ENCODE measurements at places on chromosomes 7 and 10. TPM values are rescaled to one million over a fixed set of nuclear protein-coding genes. Genes with fewer than 3 reads are reported as not detected.

- no peak for DNase-seq
Observed at GRCh38 chr10:77010430-77010829, 627.2 kb downstream of the KCNMA1 start.

DNA sequence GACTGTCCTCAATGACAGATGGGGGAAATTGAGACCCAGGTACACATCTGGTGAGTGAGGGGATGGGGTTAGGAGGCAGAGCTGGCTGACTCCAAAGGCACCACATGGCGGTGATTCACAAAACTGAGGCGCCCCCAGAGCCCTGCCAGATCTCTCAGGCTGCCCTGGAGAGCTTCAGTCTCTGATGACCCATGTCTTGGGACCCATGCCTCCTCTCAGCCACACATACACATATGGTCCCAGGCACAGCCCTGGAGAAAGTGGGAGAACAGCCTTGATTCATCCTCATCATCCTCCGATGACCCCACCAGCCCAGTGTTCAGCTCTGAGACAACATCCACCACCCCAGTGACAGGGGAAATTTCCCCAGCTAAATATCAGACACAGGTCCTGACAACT, 426.0 kb downstream of the RPS24 start:
- no peak for DNase-seq

P4HA1 gene
- total RNA-seq: 85.1 TPM

DNA sequence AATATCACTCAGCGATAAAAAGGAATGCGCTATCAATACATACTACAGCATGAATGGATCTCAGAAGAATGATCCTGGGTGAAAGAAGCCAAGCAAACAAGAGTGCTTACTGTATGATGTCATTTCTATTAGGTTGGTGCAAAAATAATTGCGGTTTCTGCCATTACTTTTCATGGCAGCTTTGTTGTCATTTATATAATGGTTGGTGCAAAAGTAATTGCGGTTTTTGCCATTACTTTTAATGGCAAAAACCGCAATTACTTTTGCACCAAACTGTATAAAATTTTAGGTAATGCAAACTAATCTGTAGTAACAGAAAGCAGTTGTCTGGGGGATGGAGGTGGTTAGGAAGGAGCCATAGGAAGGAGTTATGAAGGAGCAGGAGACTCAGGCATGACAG, 318.3 kb upstream of the ZMIZ1 start:
- no peak for DNase-seq

DNA sequence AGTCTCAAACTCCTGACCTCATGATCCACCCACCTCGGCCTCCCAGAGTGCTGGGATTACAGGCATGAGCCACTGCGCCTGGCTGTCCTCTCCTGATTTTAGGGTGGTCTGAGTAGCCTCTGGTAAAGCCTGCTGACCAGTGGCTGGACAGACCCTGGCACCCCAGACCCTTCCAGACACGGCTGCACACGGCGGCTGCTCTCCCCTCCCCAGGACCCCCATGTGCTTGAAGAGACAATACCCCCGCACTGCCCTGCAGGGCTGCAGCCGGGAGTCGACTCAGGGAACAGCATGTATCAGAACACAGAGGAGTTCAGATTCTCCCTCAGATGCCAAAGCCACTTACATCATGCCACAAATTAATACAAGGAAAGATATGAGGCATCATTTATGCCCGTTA, 58.3 kb upstream of the CFAP46 start:
- DNase-seq: no peak

DNA sequence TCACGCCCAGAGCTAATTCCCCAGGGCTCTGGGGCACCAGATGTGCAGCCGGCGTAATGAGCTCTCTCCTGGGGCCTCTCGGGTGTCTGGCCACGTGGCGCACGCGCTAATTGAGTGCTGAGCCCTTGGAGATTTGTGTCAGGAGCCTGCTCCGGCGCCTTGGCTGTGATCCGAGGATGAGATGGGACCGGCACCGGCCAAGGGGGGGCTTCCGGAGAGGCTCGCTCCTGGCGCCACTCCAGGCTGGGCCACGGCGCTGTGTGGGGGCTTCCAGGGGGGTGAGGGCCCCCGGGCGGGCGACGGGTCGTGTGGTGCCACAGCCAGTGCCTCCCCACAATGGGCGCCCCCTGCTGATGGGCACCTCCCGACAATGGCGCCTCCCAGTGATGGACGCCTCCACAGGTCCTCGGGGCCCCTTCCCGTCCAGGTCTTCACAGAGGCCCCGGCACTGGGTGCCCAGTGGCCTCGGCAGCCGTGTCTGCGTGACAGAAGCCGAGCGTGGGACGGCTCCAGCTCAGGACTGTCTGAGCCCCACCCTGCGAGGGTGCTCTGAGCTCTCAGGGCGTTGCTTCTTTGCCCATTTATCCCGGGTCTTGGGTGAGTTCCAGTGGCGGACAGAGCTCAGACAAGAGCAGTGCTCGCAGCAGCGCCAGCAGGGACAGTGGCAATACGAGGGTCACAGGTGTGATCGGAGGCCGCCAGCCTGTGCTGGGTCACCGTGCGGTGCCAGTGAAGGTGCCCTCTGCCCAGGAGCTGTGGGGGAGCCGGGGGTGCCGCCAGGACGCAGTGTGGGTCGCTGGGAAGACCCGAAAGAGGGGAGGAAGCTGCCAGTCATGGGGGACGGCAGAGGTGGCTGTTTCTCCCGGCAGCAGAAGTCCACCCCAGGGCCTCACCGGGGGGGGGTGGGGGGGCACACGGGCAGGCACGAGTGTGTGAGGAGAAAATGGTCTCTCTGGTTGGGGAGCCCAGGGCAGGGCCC, 8.2 kb upstream of the NKX6-2 start:
- DNase-seq: no peak

GRCh38 chr10:59279476-59279875, 82.9 kb downstream of the FAM13C start:
- no peak for DNase-seq

PHF14 gene
- 25.8 TPM for total RNA-seq

PHYH gene
- 62.1 TPM for total RNA-seq

GRCh38 chr7:129959471-129960203, 6.9 kb upstream of the UBE2H start:
- DNase-seq: no peak

LIPK gene
- total RNA-seq: not detected

DNA sequence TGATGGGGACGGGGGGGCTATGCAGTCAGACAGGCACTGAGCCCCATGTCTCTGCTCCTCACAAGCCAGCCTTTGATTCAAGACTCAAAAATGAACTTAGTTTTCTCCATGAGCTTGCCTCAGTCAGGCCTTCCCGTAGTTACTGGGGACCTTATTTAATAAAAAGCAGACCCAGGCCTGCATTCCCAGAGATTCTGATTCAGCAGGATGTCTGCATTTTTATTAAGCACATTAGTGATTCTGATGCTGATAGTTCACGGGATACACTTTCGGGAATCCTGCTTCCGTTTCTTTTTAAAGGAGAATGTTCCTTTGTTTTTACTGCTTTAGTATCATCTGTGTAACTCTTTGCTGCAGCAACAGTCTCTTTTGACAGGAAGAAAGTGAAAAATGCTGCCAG, 28.3 kb upstream of the PLPP4 start:
- DNase-seq: no peak

TRA2A gene
- 83.3 TPM for total RNA-seq

- no peak for DNase-seq
Observed at GRCh38 chr7:29771081-29771816, 35.1 kb upstream of the WIPF3 start.

SPDYE2B gene
- total RNA-seq: not detected

Data from colonic mucosa (tissue), 4 donors.